ENCODE measurements at places on chromosomes 3 and 15.

- DNase-seq = no peak
These were observed 104.6 kb upstream of the SELENOK start for GRCh38 chr3:53996141-53996874.

- no peak for DNase-seq
These were observed 60.0 kb upstream of the TRPC1 start for GRCh38 chr3:142663865-142664264.

DNA sequence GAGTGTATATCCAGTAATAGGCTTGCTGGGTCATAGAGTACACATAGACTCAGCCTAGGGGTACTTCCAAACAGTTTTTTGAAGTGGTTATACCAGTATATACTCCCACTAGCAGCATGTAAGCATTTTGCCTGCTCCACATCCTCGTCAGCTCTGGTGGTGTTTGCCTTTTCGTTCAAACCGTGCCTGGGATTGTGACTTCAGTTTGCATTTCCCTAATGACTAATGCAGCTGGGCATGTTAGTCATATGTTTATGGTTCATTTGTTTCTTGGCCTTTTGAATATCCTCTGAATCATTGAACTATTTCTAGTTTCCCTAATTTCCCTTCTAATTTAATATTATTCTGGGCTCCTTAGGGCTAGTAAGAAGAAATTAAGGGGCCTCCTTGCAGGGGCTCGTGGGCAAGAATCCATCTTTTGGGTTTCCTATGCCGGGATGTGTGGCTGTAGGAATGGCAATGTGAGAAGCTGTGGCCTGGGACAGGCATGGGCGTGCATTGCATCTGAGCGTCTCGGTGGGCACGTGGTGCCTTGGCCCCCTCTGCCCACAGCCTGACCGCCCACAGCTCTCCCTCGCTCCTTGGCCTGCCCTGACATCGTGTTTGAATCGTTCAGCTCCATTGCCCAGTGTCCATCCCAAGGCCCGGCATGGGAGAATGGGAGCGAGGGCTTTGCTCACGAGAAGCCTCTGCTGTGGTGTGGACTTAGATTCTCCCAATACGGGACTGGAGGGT lies 26.4 kb downstream of the FAH start:
- DNase-seq = no peak

GRCh38 chr15:31402511-31403056 lies 75.9 kb downstream of the KLF13 start:
- no peak for DNase-seq

DNA sequence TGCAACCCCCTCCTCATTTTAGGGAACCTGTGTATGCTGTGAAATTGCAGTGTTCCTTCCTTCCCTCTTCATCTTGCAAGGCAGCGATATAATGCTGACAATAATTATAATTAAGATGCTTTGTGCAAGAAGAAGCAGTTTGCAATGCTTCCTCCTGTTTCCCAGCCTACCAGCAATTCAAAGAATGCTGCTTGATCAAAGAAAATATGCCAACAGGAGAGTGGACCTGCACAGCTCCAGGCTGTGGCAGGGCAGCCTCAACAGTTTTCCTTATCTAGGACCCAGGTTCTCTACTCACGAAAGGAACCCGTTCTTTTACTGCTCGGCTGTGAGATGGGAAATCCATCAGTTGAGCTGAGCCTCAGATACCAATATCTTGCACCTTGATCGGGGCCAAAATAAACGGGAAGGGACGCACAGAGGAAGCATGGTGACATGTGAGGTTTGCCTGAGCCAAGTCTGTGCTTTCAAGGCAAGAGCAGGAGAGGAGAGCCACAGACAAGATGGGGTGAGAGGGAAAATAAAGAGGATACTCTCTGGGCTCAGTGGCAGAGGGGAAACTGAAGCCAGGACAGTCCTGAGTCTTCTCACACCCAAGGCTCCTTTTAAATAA lies 22.6 kb upstream of the LRTM1 start:
- DNase-seq = no peak
